Left kidney (tissue), 8 donors: ENCODE measurements at places on chromosomes 3 and 15.

DNA sequence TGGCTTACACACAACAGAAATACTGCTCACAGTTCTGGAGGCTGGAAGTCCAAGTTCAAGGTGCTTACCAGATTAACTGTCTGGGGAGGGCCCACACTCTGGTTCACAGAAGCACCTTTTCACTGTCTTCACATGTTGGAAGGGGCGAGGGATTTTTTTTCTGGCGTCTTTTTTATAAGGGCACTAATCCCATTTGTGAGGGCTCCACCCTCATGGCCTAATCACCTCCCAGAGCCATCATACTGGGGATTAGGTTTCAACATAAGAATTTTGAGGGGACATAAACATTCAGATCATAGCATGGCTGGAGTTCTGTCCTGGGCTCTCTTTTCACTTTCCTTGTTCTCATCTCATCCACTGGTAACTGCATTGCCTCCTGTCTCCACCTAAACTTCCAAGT is 63.5 kb downstream of the IGF1R start:
- no peak for DNase-seq

- no peak for DNase-seq
Observed at GRCh38 chr3:31804251-31805051, 176.6 kb downstream of the OSBPL10 start.

DNA sequence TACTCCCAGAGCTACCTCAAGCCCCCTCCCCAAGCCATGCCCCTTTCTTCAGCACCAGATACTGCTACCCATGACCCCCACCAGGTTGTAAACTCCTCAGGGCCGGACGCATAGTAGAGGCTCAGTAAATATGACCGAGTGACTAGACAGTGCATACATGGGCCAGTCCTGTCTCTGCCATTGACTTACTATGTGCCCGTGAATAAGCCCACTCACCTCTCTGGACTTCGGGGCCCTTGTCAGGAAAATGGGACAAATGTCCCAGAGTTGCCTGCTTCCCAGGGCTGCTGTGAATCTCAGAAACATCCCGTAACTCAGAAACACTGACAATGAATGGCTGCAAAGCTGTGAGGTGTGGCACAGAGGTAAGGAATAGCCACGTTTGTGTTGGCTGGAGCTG is 48.2 kb upstream of the FGD5 start:
- DNase-seq = no peak

GRCh38 chr3:42728668-42729364 is 26.2 kb upstream of the HHATL start:
- no peak for DNase-seq

- no peak for DNase-seq
Observed at GRCh38 chr3:55409806-55410205, 77.3 kb downstream of the WNT5A start.

DNA sequence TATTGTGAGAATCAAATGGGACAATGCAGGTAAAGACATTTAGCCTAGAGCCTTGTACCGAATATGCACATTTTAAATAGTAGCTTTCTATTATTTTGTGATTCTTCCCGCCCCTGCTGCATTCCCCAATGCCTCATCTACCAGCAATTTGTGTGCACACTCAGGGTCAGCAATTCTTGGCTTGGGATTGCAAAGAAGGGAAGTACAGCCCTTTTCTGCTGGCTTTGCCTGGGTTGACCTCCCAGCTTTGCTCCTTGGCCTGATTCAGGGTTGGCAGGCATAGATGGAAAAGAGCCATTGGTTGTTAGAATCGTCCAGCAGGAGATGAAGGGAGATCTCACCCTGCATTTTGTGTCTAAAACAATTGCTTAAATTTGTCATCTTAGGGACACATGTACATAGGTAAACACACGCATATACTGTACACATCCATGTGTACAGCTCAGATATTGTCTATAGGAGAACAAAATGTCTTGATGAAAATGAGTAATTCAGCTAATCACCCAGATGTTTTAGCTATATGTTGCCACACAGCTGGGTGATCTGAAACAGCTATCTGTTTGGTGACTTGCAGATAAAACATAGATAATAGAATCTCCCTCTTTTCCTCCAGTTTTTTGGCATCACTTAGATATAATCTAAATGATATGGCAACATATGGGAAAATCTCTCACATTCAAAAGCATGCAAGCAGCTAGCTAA is 340.9 kb upstream of the TBL1XR1 start:
- no peak for DNase-seq

DNA sequence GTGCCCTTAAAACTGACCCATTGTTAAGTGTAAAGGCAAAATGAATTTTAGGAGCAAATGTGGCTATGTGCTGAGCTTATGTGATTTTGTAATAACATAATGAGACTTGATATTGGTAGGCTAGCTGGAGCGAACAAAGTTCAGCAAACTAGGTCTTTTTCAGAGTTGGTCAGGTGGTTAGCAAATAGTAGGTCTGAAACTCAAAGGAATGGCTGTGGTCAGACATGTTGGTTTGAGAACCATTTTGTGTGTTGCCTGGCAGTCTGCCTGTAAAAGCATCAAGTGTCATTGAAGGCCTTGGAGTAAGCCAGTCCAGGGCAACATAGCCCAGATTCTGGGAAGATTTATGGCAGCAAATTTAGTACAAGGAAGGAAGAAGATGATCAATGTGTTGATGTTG is 16.4 kb downstream of the FBXO22 start:
- DNase-seq = no peak

DNA sequence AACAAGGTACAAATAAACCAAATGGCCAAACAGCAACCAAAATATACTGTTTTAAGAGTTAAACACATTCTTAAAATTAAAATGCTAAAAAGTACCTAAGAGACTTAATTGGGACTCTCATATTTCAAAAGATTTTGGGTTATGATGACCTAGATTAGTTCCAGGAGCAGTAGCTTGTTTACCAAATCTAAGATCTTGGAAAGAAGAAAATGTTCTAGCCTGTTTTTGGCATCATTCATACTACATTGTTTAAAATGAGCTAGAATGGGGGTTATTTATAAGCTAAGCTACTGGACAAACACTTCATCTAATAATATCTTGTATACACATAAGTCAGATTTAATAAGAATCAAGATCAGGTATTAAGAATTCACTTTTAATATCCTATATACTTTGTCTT is 22.8 kb downstream of the ATOSA start:
- DNase-seq = no peak

DNA sequence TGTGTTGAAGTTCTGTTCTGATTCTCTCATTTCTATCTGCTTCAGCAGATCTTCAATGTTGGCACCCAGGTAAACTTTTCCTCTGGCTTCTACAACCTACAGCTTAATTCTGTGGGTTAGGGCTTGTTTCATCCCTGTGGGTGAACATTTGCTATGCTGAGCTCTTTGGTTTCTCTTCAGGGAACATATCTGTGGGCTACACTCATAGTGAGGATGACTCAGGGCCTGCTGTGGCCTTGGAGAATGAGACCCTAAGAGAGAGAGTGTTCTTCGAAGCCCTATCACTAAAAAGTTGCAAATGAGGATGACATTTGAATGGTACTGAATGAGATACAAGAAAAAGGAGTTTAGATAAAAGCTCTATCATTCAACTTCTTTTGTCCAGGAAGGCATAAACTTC is 346.2 kb upstream of the CBLB start:
- no peak for DNase-seq

DNA sequence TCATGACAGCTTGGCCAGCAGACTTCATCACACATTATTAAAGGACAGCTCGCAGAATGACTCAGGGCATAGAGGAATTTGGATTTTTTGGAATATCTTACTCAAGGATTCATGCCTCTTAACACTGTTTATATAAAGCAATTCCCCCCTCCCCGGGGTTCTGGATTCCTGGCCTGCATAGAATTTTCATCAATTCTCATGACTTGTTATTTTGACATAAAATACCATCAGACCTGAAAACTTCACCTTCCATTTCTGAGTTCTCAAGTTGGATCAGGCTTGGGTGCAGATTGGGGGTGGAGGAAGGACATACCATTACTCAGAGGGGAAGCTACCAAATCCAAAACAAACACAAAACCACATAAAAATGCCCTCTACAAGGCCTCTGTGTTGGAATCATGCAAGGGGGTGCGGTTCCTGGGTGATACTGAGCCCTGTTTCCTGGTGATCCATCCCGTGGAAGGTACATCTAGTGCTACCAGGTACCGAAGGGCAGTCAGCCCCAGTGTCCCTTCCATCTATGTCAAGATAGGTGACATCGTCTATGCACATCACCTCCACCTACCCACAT is 95.3 kb downstream of the DAPK2 start:
- no peak for DNase-seq

DNA sequence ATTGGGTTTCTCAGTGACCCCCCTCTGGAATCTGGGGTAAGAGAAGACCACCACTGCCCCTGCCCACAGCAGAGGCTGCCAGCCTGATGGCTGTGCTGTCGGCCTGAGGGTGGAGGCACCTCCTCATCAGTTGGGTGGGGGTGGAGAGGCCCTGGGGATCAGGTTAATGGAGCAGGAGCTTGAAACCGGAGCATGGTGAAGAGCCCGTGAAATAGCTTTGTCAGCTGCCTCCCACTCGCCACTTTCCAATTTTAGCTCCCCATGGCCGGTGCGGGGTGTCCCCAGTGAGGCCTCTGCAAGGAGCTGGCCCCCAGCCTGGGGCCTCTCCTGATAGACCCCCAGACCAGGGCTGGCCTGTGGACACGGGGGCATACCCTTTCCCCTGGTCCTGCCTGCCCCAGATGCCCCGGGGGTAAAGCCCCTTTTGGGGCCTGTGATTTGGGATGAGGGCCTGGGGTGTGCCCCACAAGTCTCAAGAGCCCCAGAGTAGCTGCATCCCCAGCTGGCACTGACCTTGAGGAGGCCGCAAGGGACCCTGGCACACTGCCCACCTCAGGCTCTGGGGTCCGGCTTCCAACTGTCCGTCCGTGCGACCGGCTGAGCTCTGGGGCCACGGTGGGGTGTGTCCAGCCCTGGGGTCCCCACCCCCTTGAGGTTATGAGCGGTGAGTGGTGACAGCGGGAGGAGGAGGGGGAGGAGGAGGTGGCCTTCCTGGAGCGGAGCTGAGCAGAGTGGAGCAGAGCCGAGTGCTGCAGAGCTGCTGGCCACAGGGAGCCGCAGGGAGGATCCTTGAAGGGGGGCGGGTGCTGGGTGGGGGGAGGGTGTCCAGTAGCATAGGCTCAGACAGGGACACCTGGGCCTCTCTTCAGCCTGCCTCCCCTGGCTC is at the start of gene HHATL:
HHATL (minus strand) TSS at position 733 of the 886 bp plus-strand sequence. CDS start 1,972 bp downstream, outside the sequence.
- no peak for DNase-seq

DNA sequence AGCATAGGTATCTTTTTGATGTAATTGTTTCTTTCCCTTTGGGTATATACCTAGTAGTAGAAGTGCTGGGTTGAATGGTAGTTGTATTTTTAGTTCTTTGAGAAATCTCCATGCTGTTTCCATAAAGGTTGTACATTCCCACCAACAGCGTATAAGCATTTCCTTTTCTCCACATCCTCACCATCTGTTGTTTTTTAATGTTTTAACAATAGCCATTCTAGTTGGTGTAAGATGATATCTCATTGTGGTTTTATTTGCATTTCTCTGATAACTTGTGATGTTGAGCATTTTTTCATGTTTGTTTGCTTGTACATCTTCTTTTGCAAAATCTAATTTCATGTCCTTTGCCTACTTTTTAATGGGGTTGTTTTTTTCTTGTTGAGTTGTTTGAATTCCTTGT is 80.0 kb upstream of the TMC3 start:
- DNase-seq = no peak

- DNase-seq = no peak
Observed at GRCh38 chr3:118165413-118165812, 869.2 kb downstream of the IGSF11 start.

GRCh38 chr15:51281368-51281967 is 56.9 kb downstream of the CYP19A1 start:
- DNase-seq = peak; percentile 40

DNA sequence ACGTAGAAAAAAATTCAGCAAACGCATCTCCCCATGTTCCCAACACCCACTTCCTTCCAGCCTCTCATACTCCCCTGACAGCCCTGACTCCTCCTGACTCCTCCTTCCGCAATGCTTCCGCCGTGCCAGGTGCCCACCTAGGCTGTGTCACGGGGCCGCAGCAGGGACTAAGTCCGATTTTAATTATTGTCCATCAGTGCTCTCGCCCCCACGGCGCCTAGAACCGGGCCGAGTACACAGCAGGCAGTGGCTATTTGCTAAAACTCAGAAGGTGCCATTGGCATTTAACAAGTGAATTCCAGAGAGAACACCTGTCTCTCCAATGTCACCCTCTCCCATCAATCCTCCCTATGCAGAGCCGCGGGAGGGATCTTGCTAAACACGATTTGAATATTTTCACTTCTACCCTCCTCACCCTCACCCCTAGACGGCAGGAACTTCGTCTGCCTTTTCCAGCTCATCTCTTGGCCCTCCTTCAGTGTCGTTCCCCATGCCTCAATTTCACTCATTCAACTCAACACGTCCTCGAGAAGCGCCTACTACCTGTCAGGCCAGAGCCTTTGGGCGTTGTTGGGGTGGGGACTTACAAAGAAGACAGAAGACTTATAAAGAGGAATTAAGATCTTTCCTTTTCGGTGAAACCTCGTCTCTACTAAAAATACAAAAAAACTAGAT is 11.5 kb upstream of the SHF start:
- no peak for DNase-seq

- DNase-seq = no peak
Observed at GRCh38 chr3:98598492-98598891, 5.1 kb upstream of the CPOX start.

GRCh38 chr15:85417276-85417675 is 36.9 kb downstream of the AKAP13 start:
- no peak for DNase-seq

- DNase-seq = no peak
Observed at GRCh38 chr15:62528505-62528904, 363.4 kb upstream of the C2CD4B start.

GRCh38 chr3:46091741-46092701 is 64.7 kb upstream of the XCR1 start:
- DNase-seq = no peak

DNA sequence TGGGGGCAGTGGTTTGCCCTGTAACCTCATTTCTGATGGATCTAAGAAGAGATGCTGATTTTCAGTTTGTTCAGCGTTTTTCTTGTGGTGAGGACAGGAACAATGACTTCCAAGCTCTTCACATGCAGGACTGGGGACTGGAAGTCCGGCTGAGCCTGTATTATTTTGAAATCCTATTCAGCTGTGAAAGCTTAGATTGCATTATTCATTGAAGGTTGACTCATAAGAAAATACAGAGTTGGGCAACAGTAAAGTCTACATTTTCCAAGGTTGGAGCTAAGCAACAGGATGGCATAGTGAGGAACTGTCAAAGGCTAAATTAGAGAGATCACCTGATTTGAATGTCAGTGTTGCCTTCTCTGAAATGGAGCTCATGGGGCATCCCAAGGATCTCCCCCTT is 230.9 kb upstream of the FEZF2 start:
- no peak for DNase-seq

- no peak for DNase-seq
Observed at GRCh38 chr3:100641471-100642032, 32.2 kb downstream of the ADGRG7 start.

GRCh38 chr3:128794067-128794768 is 68.2 kb downstream of the RAB7A start:
- no peak for DNase-seq

- no peak for DNase-seq
Observed at GRCh38 chr3:109852283-109852682, 514.9 kb upstream of the DPPA4 start.
